Activated CD4-positive, CD25-positive, alpha-beta regulatory T cell treated with anti-CD3 and anti-CD28 coated beads, Interleukin-2, amount 50 U/mL, for 72 hours (primary cell): ENCODE measurements at places on chromosomes 7 and 10.

DNA sequence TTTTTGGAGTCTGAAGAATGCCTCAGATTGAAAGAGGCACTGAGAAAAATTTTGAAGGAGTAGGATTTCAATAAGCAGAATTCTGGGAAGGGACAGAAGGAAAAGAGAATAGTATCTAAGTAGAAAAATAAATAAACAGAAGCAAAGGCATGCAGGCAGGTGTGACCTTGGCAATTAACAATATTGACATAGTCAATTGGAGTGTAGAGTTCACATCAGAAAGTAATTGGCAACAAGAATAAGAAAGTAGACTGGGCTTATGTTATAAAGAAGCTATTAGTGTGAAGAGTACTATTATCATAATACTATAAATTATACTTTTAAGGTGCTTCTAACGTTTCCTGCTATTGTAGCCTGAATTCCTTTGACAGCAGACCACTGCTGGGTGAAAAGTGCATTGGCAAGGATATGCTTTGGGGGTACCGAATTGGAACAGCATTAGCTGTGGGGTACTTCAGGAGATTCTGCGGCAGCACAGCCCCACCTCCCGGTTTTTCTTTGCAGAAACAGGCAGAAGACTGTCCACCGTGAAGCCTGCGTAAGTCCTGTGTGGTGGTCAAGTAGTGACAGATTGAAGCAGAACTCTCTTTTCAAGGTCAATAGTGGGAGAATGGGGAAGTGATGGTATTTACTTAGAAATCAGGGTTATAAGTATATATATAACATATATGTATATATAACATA, 357.0 kb downstream of the THSD7A start:
- DNase-seq: no peak

DNA sequence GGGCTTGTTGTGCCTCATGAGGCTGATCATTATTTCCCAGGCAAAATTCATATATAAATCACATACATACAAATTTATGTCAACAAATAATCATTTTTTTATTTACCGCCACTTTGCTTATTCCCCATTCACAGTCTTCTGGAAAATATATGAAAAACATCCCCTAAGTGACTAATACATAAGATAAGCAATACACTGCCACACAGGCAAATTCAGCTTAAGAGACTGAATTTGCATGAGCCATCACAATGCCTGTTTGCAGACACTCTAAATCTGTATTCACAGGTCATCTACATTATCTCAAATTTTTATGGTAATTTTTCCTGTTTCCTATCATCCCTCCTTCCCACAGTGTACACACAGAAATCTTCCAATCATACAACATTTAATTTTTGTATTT, 13.2 kb downstream of the OSBPL3 start:
- DNase-seq: no peak

DNA sequence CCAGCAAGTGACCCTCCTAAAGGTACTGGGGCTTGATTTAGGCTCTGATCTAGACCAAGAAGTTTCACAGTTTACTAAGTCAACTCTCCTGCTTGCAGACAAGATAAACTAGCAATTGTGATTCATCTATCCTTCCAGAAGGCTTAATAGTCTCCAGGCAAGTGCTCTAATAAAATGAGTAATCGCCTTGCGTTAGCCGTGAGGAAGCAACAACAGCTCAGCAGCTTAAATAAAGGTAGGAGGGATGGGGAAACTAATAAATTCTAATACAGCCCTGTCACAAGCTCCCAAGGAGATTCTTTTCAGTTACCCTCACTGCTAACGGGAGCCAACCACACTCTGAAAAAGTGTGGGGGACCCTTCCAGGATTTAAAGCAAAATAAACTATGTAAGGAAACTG, 48.4 kb downstream of the FRMD4A start:
- no peak for DNase-seq

- DNase-seq: no peak
Measured at GRCh38 chr7:1096156-1097119, 8.5 kb downstream of the GPER1 start.
